ENCODE measurements at places on chromosomes 7 and 10. TPM values are rescaled to one million over a fixed set of nuclear protein-coding genes. Genes with fewer than 3 reads are reported as not detected.

TSPAN12 gene
- total RNA-seq: 0.73 TPM

ENO4 gene
- 0.29 TPM for total RNA-seq

RELN gene
- 4.7 TPM for total RNA-seq

C7orf33 gene
- not detected for total RNA-seq

NEBL gene
- total RNA-seq: 0.17 TPM

ITIH5 gene
- total RNA-seq: 2.8 TPM

HABP2 gene
- not detected for total RNA-seq

AKR1B15 gene
- not detected for total RNA-seq
